ENCODE measurements at places on chromosomes 7 and 10.

DNA sequence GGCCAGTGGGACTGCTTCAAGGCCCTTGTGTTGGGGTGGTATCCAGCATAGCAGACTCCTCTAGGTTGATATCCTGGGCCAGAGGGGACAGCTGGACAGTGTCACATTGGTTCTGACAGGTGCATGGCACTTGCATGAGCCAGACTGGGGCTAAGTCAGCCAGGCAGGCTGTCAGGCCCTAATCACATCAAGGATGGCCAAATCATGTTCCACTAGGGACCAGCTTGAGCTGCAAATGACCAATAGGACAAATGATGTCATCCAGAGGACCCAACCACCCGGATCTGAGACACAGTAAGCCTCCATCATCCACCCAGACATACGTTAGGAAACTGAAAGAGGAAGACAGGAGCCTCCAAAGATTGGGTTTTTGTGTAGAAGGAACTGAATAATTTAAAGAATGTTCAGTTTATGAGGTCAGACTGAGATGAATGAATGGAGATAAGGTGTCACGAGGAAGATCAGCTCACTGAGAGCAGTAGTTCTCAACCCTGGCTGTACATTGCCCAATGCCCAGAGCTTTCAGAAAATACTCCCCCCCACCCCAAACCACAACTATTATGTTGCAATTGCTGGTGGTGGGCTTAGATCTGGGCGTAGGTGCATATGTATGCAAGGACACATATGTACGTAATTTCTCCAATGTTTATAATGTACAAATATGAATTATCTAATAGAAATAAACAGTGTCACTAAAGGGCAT, 75.2 kb upstream of the INHBA start:
- no peak for DNase-seq

GRCh38 chr10:128866551-128866950, 600.5 kb upstream of the MGMT start:
- no peak for DNase-seq

DNA sequence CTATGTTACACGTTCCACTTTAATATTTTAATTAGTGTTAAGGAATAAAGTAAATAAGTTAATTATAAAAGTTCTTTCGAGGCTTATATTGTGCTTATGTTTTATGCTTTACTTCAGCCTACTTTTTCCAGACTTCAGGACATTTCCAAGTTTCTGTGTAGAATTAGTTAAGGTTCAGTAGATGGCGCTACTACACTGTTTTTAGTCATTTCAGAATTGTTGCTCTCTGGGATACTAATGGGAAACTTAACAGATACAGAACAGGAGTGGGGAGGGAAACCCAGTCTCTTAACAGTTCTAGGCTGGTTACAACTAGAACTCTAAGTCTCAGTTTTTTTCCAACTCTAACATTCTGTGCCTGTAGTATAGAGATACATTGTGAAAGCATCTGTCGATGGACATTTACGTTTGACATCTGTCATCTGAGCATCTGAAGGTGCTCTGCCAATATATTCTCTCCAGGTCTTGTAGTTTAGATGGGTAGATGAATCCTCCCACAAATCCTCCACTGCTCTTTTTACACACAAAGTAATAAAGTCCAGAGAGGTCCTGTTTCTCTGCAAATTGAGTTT, 56.8 kb upstream of the FAM171A1 start:
- DNase-seq = peak; percentile 42

DNA sequence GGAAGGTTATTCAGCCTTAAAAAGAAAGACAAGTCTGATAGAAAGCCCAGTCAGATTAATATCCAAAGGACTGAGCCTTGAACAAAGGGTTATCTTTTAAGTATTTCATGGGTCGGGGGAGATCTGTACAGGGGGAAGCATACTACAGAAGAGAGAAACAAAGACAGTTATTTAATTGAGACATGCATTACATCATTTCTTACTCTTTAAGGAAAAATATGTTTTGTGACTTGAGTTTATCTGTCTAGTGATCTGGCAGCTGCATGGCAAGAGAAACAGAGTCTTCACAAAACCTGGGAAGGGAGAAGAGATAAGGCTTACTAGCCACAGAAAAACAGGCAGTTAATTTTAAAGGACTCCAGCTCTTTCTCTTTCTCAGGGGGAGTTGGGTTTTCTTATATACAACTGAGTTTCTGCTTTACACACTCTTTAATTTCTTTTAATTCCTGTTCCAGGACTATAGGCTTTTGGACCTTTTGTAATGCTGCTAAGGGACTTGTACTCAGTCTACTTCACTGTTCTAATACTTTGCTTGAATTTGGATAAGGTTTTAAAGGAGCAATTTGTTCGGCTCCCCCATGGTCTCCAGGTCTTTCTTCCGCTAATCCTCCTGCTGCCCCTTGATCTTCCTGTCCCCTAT, 20.9 kb upstream of the CYP3A43 start:
- DNase-seq = no peak

- DNase-seq = peak; percentile 42
Observed at GRCh38 chr10:35640474-35640873, 1.6 kb downstream of the FZD8 start.

DNA sequence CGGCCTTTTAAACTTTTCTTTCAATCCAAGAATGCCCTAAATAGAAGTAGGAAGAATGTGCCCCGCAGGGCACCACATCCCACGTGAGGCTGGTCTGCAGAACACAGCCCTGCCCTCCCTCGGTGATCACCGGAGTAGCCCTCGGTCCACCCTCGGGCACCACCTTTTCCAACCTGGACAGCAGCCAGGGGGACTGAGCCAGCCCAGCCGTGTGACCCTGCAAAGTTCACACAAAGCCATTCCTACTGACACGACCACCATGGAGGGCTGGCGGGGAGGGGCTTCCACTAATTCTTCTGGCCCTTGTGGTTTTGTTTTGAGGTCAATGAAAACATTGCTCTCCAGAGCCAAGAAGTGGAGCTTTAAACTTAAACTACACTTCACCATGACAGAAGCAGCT, 132.2 kb downstream of the TCERG1L start:
- no peak for DNase-seq

DNA sequence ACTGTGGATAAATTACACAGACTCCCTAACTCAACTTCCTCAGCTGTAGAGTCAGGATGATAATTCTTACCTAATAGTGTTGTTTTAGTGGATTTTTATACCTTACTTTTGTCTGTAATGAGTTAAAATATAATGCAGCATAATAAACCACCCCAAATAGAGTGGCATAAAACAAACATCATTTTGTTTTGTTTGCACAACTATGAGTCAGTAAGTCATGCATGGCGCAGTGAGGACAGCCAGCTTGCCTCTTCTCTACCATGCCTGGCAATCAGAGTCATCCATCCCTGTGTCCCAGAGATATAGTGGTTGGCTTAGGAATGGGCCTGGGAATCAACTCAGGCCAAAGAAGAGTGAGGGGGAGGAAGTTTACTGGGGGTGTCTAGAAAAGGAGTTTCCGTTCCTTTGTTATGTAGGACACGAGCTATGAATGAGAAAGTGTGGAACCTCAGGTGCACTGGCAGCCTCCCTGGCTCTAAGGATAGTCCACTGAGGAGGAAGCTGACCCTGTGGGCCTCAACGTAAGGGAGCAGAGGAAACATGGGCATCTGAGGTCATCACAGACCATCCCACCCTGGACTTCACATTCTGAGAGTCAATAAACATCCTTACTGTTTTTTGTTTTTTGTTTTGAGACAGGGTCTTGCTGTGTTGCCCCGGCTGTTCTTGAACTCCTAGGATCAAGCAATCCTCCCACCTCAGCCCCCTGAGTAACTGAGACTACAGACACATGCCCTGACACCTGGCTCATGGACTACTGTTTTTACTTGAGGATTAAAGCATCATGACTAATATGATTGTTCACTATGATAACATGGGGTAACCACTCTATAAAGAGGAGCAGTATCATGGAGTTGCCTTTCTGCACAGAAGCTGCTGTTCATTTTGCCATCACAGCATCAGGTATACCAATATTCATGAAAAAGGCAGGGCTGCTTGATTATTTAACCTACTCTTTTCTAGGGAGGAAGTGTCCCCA, 21.0 kb upstream of the GRB10 start:
- DNase-seq = no peak

- no peak for DNase-seq
Observed at GRCh38 chr10:21891439-21891838, 112.1 kb downstream of the DNAJC1 start.

- DNase-seq = no peak
Observed at GRCh38 chr7:47734287-47734948, 152.5 kb upstream of the TNS3 start.

GRCh38 chr7:89042940-89043339, 247.4 kb upstream of the TEX47 start:
- DNase-seq = no peak

DNA sequence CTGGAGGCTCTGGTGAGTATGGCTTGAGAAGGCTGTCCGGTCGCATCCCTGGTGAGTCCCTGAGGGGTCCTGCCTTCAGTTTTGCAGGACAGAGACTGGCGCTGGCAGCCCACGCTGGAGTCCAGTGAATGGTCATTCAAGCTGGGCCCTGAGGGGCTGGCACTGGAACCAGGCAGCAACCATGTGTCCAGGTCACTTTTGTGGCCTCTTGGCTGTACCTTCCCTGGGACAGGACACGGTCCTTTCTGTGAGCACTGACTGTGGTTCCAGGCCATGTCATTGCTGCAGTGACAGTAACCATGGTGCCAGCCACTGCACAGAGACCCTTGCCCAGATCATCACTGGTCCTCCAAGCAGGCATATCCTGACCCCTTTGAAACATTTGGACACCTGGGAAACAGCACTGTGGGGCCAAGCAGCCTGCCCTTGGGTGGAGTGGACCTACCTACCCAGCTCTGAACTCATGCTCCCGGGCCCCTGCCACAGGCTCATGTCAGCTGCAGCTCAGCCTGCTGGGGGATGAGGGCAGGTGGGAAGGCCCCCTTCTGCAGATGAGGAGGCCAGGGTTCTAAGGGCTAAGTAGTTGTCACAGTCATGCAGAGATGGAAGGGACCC, 72.1 kb downstream of the ADCY1 start:
- DNase-seq = no peak

- no peak for DNase-seq
Observed at GRCh38 chr7:101911800-101912715, 94.6 kb downstream of the CUX1 start.

GRCh38 chr10:77666821-77667220, 29.2 kb upstream of the KCNMA1 start:
- no peak for DNase-seq

DNA sequence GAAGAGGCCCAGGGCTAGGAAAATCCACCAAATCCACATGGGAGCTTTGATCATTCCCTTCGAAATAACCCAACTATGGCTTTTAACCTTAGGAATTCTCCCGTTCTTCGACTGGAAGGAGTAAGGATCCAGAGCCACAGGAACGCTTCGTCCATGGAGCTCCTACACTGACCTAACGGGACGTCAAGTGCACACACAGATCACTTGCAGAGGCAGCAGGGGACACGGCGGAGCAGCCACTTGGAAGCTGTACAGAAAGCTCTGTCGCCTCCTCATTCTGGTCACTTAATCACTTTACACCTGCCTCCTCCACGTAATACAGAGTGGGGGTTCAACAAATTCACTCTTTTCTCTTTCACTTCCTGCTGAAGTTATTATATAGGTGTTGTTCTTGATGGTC, 43.9 kb downstream of the RSU1 start:
- DNase-seq = no peak

DNA sequence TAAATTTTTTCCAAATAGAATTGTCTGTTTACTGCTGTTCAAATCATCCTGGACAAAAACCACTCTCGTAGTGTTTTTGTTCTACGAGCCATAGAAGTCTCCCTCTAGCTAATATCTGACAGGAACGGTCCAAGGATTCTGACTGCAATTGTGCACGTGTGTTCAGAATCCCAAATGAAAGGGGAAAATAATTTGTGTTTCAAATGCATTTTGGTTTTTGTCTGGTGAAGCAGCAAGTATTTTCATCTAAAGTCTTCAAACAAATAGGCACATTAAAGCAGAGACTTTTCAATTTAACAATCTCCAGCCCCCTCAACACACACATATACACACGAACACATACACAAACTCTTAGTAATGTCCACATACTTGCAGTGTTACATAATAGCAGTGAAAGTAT, 475 bp downstream of the NEUROD6 start:
- DNase-seq = no peak

Measured in small intestine (tissue), 16 donors.